ENCODE measurements at places on chromosomes 3 and 15.

GRCh38 chr15:33074212-33074611 is 120.3 kb downstream of the FMN1 start:
- no peak for DNase-seq

GRCh38 chr3:11074011-11074410 is 80.3 kb upstream of the HRH1 start:
- DNase-seq, result no peak

GRCh38 chr3:132723024-132723950 is 1.1 kb upstream of the NPHP3 start:
- DNase-seq, result no peak

- DNase-seq, result no peak
Observed at GRCh38 chr3:64945171-64945729, 257.4 kb upstream of the ADAMTS9 start.

DNA sequence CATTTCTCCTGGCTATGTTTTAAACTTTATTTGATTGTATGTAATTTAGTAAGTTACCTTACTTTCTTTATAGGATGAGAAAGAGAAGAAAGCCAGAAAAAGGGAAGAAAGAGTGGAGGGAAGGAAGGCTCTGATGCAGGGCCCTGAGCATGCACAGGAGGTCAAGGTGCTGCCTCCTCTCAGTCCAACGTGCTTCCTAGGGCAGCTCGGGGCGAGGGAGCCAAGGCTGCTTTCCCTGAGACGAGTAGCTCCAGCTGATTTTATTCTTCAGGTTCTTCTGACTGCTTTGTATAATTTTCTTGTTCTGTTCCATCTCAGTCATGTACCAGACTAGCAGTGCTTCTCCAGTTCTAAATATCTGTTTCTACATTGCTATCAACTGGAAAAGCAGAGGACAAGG is 3.4 kb downstream of the CORO2B start:
- DNase-seq, result no peak
